ENCODE measurements at places on chromosomes 16 and 17.

GRCh38 chr16:49415083-49415482 lies 41.5 kb downstream of the C16orf78 start:
- DNase-seq = no peak

DNA sequence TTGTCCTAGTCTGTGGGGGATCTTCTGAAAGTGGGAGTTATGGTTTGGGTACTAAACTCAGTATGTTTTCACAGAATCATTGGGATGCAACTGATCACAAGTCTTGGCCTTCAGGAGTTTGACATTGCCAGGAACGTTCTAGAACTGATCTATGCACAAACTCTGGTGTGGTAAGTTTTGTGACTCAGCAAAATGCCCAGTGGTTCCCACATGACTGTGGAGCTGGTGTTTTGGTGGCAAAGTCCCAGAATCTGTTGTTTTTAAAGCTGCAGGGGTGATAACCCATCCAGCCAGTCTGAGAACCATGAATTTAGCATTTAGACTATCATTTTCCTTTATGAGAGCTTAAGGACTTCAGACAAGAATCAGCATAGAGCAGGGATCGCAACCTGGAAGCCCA lies 40.6 kb downstream of the GDE1 start:
- no peak for DNase-seq

DNA sequence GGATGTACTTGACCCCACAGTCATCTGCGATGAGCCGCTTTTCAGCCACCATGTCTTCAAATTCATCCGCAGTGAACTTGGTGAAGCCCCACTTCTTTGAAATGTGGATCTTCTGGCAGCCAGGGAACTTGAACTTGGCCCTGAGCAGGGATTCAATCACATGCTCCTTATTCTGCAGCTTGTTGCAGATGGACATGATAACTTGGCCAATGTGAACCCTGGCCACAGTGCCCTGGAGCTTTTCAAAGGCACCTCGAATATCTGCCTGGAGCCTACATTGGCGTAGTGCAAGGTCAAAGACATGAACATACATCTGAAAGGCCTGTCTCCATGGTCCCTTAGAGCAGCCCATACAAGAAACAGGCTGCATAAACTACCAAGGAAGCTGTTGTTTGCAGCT lies 1.8 kb upstream of the TENT4B start:
- DNase-seq = no peak

GRCh38 chr17:56929362-56929969 lies 15.6 kb upstream of the TRIM25 start:
- DNase-seq = no peak

GRCh38 chr17:14693382-14693781 lies 392.5 kb downstream of the HS3ST3B1 start:
- DNase-seq = no peak

DNA sequence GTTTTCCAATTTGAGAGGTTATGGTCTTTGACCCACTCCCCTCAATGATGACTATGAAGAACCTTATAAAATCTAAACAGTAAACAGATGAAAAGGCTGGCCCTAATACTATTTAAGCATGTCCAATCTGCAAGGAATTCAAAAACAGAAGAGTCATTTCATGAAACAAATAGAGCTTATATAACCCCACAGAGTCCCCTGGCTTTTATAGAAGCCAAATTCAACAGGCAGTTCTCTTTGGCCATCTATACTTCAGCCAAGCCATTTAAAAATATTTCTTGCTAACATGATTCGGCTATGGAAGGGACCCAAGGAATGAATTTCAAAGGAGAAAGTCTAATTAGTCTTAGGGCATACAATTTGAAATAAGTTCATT lies 43.4 kb downstream of the SPOP start:
- no peak for DNase-seq
